ENCODE measurements at places on chromosomes 1 and 21. TPM values are rescaled to one million over a fixed set of nuclear protein-coding genes. Genes with fewer than 3 reads are reported as not detected.

- DNase-seq, result peak; percentile 72
Observed at GRCh38 chr1:148315071-148315811, 163.2 kb upstream of the NBPF11 start.

- DNase-seq, result no peak
Observed at GRCh38 chr1:71785000-71785399, 497.3 kb downstream of the NEGR1 start.

- DNase-seq, result no peak
Observed at GRCh38 chr1:160030657-160031364, 979 bp downstream of the PIGM start.

CORT gene
- not detected for total RNA-seq

DNA sequence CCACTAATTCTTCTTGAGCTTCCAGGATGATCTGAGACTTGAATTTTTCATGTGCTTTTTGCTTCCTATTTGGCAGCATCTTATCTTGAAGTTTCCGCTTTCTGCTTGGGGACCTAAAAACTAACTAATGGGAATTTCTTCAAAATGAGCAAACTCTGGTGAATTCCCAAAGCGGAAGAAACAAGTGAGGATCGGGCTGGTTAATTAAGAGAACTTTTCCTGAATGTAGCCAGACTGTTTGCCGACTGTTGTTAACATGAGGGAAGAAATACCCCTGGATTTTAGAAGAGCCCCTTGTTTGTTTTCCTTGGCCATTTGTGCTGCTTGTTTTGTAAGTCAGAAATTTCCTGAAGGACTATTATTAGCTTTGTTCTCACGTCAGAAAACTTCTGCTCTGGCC is 6.1 kb upstream of the SELE start:
- no peak for DNase-seq

GRCh38 chr1:218371927-218372672 is 27.0 kb downstream of the TGFB2 start:
- DNase-seq, result no peak

SHISA4 gene
- total RNA-seq, result 13.6 TPM

GRCh38 chr1:119674835-119675289 is 26.8 kb upstream of the ZNF697 start:
- DNase-seq, result peak; percentile 72

PLEKHG5 gene
- total RNA-seq, result 1.2 TPM

GRCh38 chr1:236148470-236148845 is 6.1 kb downstream of the GPR137B start:
- DNase-seq, result peak; percentile 39

DNA sequence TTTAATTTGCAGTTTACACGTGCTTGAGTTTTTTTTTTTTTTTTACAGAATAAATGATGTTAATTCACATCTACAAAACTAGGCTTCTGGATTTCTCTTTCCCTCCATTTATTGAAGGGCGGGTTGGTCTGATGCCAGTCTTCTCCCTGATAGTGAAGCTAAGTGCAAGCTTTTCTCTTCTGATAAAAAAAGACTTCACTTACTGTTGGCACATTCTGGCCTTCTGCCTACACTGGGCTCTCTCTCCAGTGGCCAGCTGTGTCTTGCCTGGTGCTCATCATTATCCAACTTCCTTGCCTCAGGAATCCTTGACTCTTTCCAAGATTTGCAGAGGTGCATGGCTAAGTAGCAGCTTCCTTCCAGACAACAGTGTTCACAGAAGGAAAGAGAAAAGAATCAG is 7.6 kb upstream of the RAP1A start:
- DNase-seq, result peak; percentile 71

CD164L2 gene
- total RNA-seq, result not detected

All from MG63 (cell line).